HFFc6 (cell line): ENCODE measurements at places on chromosomes 5 and 9.

- no peak for DNase-seq
Measured at GRCh38 chr5:167255926-167256325, 1035.5 kb upstream of the WWC1 start.

GRCh38 chr9:91992461-91993041, 42.5 kb upstream of the ROR2 start:
- DNase-seq = peak; percentile 58

DNA sequence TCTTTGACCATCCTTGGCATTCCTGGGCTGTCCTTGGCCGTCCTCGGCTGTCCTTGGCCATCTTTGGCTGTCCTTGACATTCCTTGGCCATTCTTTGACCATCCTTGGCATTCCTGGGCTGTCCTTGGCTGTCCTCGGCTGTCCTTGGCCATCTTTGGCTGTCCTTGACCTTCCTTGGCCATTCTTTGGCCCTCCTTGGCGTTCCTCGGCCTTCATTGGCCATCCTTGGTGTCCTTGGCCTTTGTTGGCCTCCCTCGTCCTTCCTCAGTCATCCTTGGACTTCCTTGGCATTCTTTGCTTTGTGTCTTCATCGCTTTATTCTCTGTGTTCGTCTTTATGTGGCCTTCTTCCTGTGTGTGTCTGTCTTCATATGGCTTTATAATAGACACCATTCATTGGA, 20.7 kb downstream of the NDUFS6 start:
- DNase-seq = no peak

DNA sequence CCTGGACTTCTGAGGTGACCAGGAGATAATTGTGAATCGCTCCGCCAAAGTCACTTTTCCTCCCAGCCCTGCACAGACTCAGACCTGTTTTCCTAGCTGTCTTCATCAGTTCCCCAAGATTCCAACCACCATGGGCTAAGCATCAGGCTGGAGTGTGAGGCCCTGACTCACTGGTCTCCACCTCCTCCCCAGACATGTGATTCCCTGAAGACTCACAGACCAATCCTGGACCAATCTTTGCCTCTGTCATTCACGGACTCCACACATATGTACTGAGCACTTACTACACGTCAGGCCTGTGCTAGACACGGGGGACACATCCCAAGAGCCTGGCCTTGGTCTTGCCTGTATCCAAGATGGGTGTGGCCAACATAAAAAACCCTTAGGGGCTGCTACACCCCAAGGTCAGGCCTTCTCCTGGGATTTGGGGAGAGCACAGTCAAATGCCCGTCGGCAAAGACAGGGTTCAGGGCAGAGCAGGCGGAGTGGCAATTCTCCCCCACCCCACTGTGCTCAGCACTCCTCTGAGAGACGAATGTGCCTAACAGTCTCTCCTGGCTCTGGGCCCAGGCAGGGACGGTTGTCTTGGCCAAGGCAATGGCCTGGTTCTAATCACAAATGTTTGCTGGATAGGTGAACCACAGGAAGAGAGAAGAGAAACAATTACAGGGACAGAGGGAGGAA, 11.9 kb downstream of the EEIG1 start:
- peak; percentile 94 for DNase-seq

- DNase-seq = no peak
Measured at GRCh38 chr9:9912459-9912858, 700.3 kb downstream of the PTPRD start.

GRCh38 chr5:154318691-154319090, 127.1 kb upstream of the SAP30L start:
- no peak for DNase-seq

DNA sequence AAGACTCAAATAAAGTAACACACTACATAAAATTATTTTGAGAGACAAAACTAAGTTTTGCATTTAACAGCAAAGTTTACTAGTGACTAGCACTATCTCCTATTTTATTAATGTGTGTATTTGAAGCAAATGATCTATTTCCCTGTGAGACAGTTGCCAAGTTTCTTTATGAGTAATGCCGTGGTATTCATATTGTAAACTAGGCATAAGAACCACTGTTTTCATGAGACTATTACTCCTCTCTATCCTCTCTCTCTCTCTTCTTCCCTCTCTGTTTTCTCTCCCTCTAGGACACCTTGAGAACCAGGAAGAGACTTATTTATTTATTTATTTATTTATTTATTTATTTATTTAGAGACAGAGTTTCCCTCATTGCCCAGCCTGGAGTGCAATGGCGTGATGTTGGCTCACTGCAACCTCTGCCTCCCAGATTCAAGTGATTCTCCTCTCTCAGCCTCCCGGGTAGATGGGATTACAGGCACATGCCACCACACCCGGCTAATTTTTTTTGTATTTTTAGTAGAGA, 61.1 kb downstream of the MLANA start:
- DNase-seq = peak; percentile 63

DNA sequence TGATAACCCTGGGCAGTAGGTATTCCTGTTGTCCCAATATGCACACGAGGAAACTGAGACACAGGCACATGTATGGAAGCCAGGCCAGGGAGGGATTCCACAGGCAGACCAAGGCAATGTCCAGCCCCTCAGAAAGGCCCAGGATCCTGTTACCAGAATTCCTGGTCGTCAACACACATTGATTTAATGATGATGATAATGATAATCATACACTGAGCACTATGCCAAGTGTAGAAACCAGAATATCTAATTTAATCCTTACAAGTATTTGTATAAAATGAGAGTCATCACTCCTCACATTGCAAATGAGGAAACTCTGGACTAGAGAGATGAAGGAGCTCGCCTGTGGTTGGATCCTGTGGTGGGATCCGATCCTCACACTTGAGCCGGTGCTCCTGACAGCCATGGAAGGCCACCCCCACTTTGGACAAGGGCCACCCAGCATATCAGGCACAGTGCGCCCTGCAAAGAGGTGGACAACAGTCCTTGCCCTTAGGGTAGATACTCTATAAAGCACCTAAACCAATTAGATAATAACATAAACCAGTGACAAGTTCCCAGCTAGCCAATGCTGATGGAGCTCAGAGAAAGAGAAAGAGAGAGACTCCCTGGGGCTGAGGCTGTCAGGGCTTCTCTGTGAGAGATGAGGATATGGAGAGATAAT, 185.3 kb downstream of the SLIT3 start:
- no peak for DNase-seq

DNA sequence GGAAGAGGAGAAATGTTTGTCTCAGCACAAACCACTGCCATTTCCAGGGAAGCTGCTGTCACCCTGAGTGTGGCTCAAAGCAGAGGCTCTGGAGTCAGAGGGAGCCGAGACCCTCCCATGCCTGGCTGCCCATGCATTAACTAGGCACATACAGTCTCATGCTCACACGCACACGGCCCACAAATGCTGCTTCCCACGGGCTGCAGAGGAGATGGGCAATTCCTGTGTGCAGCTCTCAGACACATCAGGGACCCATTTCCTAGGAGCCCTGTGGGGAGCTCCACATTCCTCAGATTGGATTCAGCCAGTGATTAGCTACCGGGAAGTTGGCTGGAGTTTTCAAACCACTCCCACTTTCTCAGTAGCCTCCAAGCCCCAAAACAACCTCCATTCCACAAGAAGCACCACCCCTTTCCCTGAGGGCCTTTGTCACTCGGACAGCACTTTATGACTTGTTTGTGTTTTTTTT, 9.1 kb upstream of the PTGES start:
- peak; percentile 91 for DNase-seq

DNA sequence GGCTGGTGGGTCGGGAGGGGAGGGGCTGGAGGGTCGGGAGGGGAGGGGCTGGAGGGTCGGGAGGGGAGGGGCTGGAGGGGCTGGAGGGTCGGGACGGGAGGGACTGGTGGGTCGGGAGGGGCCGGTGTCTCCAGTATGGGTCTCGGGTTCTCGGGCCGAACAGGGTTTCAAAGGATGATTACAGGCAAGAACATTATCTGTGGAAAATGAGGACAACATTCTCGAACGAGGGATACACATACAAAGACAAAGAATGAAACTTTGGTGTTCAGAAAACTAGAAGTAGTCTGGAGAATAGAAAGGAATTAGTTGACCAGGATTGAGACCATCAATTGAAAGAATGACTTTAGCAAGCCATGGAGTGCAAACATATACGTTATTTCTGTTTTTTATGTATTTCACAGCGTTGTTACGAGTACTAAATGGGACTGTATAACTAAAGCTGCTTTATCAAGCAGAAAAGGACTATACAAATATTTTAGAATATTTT, 360 bp upstream of the ZCCHC10 start:
- no peak for DNase-seq

DNA sequence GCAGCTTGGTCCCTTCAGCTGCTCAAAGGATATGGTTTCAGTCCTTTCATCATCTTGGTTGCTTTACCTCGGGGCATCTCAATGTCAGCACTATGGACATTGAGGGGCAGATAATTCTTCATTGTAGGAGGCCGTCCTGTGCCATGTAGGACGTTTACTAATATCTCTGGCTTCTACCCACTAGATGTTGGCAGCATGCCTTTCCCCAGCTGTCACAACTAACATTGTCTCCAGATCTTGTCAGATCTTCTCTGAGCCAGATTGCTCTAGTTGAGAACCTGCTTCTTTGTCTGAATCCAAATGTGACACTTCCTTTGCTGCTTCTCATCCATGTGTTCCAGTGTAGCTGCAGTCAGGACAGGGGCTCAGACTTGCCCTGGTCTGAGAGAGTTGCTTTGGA, 10.3 kb downstream of the PTPA start:
- no peak for DNase-seq

DNA sequence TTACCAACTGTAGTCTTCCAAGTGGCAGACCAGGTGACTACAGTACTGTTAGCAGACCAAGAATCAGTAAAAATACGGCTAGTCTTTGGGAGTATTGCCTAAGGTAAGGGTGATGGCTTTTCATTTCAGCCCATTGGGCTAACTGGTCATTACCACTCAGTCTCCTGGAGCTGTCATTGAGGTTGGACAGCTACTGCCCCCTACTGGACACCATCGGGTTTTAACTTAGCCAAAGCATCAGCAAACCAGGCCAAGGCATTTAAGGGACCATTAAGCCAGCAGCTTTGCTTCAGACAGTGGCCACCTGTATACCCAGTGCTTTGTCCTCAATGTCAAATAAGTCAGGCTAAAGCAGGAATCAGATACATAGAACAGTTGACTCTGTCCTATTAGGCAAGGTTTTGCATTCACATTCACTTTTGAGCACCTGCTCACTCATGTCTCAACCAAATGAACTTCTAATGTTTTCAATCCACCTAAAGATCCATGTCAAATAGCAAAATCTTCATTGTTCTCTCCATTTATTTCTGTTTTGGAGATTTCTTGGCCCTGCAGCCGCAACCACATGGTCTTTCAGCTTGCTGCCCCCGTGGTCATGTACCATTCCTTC, 117.2 kb downstream of the INVS start:
- DNase-seq = peak; percentile 43

GRCh38 chr9:93822229-93822628, 132.9 kb downstream of the BARX1 start:
- DNase-seq = no peak

DNA sequence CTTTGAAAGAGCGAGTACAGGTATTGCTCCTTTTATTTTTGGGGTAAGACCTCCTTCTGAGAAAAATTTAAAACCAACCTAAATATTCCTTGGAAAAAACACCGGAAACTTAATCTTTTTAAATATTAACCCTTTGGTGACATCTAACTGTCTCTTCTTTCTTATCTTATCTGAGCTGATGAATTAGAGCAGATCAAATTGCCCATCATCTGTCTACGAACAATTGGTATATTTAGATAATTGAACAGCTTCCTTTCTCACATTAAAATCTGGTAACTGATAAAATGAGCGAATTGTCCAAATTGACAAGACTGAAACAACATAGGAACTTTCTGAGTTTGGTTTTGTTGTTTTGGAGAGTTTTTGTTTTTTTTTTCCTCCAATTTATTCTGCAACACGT, 2.0 kb downstream of the ISL1 start:
- no peak for DNase-seq
